T-helper 2 cell treated with Interferon-gamma antibody and Interleukin-4, amounts not matched to agents 100 ng/mL and 5 ng/mL, for 36 hours (primary cell): ENCODE measurements at places on chromosomes 3 and 15. TPM values are rescaled to one million over a fixed set of nuclear protein-coding genes. Genes with fewer than 3 reads are reported as not detected.

The PIF1 gene
- total RNA-seq = 35.8 and 36.7 TPM in 2 replicates

The RBP2 gene
- not detected in 2 replicates for total RNA-seq

The EXD1 gene
- not detected in 2 replicates for total RNA-seq

The DUOX2 gene
- total RNA-seq = not detected in 2 replicates

The SYNPR gene
- total RNA-seq = not detected in 2 replicates

The C3orf49 gene
- total RNA-seq = not detected in 2 replicates

The SAMMSON gene
- not detected in 2 replicates for total RNA-seq

The DUOXA2 gene
- not detected in 2 replicates for total RNA-seq

The APBA2 gene
- 7.0 and 8.1 TPM in 2 replicates for total RNA-seq

The ACVR2B gene
- 6.8 and 7.3 TPM in 2 replicates for total RNA-seq

The PRSS50 gene
- total RNA-seq = not detected in 2 replicates

The IL17RC gene
- 0.23 and 0.34 TPM in 2 replicates for total RNA-seq

The CFAP161 gene
- total RNA-seq = 0.11 TPM in 1 of 2 replicates, not detected in the other

The NTRK3 gene
- not detected in 2 replicates for total RNA-seq

The DNAH1 gene
- total RNA-seq = 25.5 and 25.9 TPM in 2 replicates

The KLHL40 gene
- total RNA-seq = not detected in 2 replicates

The GOLGA6B gene
- total RNA-seq = not detected in 2 replicates

The RLBP1 gene
- not detected in 2 replicates for total RNA-seq

The PTH1R gene
- total RNA-seq = not detected in 2 replicates

The ZNF662 gene
- 0.27 and 0.93 TPM in 2 replicates for total RNA-seq

The ZNF385D gene
- total RNA-seq = not detected in 2 replicates

The FAM107A gene
- total RNA-seq = not detected in 2 replicates

The CHRNA7 gene
- total RNA-seq = not detected in 2 replicates

The CP gene
- not detected in 2 replicates for total RNA-seq

The VEPH1 gene
- total RNA-seq = not detected in 2 replicates

The ACOX2 gene
- not detected in 2 replicates for total RNA-seq

The ITIH4 gene
- total RNA-seq = 9.6 and 9.7 TPM in 2 replicates

The IL17RB gene
- 58.0 and 63.5 TPM in 2 replicates for total RNA-seq

The PPM1L gene
- 2.6 and 4.0 TPM in 2 replicates for total RNA-seq

The TP63 gene
- 2.9 TPM in 2 replicates for total RNA-seq

The LARP6 gene
- total RNA-seq = not detected in 2 replicates

The AGBL1 gene
- total RNA-seq = not detected in 2 replicates

The DTWD1 gene
- total RNA-seq = 17.5 and 20.5 TPM in 2 replicates

The ATP13A4 gene
- total RNA-seq = 1.6 and 2.7 TPM in 2 replicates

The DLEC1 gene
- 0.95 and 1.1 TPM in 2 replicates for total RNA-seq

The GOLGA6A gene
- total RNA-seq = not detected in 2 replicates

The IGSF10 gene
- total RNA-seq = not detected in 2 replicates
